ENCODE measurements at places on chromosomes 13 and 19. TPM values are rescaled to one million over a fixed set of nuclear protein-coding genes. Genes with fewer than 3 reads are reported as not detected.
A peak's percentile ranks its signal among the peaks of the same experiment; 100 is the strongest.

Gene KLK5
- total RNA-seq = 301 TPM

GRCh38 chr13:46296115-46296822 lies 84.5 kb downstream of the LRRC63 start:
- no peak for DNase-seq

Gene KLF12
- 3.3 TPM for total RNA-seq

Gene KLC3
- total RNA-seq = 217 TPM

DNA sequence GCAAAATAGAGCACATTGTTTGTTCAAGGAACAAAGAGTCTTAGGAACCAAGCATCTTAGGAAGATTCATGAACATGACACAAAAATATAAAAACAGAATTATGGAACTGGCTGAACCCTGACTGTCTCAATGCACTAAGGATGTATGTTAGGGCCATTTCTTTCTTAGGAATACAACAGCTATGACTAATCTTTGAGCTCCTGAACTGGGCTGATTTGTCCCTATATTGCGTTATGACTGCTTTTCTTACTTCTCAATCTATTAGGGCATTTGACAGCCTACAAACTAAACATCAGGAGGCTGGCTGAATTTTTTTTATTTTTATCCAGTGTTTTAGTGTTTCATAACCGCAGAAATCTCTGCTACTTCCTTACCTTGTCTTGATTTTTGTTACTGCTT lies 211.2 kb downstream of the OXGR1 start:
- no peak for DNase-seq

Gene PCSK4
- total RNA-seq = 3.7 TPM

Gene APC2
- 1.1 TPM for total RNA-seq

- peak; percentile 100 for DNase-seq
Measured at GRCh38 chr19:6373096-6373812, 660 bp downstream of the ALKBH7 start.

Gene CEACAM8
- total RNA-seq = not detected

DNA sequence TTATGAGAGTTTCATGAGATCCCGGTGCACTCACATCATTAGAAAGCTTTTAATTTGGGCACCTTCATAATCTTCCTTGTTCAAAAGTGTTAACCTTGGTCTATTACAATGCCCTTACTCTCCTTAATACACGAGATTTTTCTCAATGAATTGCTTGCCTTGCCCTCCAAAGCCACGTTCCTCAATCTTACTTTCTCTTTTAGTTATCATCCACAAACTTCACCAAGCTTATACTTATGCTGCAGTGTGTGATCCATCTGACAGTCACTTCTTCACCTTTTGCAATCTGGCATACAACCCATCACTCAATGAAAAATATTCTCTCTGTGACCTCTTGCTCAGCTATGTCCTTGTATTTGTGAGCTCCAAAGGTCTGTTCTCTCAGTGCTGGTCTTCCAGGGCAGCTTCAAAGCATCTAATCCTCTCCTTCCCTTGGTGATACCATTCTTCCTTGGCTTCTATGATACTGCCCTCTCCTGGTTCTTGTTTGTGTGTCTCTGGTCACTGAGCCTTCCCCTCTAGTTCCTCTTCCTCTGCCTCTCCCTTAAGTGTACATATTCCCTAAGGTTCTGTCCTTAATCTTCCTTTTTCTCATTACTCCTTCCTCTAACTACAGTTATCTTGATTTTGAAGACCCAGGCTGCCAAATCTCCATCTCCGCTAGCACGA lies 202.2 kb upstream of the STARD13 start:
- no peak for DNase-seq

DNA sequence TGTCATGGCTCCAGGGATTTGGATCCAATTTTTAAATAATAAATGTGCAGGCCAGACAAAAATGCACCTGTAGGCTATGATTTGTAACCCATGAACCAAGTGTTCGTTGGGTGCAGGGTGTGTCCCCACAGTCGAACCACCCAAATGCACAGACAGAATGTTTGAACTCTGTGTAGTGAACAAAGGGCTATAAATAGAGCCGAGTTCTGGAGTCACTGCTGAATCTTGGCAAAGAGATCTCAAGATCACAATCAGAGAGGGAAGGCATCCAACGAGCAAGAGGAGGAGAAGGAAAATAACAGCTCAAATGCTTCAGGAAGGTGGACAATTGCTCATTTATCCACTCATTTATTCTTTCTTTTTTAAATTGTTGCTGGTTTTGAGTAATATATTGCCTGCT lies 547.9 kb downstream of the FGF9 start:
- DNase-seq = no peak

Gene ACP7
- 20.8 TPM for total RNA-seq

- DNase-seq = no peak
Measured at GRCh38 chr19:48967346-48968178, 2.5 kb downstream of the FTL start.

Gene TMEM86B
- total RNA-seq = 2.4 TPM

Gene SIGLEC10
- total RNA-seq = 1.3 TPM

GRCh38 chr19:5205937-5206750 lies 134.5 kb downstream of the PTPRS start:
- no peak for DNase-seq

Gene ZNF440
- 27.0 TPM for total RNA-seq

- no peak for DNase-seq
Measured at GRCh38 chr19:35879068-35879467, 10.7 kb downstream of the APLP1 start.

DNA sequence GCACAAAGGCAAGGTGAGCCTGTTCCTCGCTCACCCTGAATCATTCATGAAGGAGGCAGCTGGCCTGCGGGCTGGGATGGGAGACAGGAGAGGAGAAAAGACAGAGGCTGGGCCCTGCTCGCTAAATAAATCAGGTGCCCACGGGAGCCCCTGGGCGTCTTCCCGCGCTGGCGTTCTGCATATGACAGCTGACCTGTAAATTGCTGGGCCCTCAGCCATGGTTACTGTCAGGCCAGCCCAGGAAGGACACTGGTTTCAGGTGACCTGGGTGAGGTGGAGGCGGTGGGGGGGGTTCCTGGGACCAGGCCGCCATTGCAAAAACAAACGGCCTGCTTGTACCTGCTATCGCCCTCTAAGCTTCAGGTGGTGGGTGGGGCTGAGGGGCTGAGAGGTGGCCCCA lies 3.4 kb upstream of the PTBP1 start:
- no peak for DNase-seq

Gene CERS1
- total RNA-seq = 0.57 TPM

- DNase-seq = no peak
Measured at GRCh38 chr13:61850794-61851193, 435.1 kb upstream of the PCDH20 start.

Gene LHB
- 4.2 TPM for total RNA-seq

Gene RGL3
- 0.17 TPM for total RNA-seq

DNA sequence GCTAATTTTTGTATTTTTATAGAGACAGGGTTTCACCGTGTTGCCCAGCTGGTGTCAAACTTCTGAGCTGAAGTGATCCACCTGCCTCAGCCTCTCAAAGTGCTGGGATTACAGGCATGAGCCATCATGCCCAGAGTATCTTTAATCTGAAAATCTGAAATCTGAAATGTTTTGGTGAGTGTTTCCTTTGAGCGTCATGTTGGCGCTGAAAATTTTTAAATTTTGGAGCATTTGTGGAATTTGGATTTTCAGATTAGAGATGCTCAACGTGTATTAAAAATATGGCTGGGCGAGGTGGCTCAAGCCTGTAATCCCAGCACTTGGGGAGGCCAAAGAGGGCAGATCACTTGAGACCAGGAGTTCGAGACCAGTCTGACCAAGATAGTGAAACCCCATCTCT lies 5.1 kb upstream of the CPAMD8 start:
- DNase-seq = no peak

Gene IZUMO4
- total RNA-seq = 1.1 TPM

DNA sequence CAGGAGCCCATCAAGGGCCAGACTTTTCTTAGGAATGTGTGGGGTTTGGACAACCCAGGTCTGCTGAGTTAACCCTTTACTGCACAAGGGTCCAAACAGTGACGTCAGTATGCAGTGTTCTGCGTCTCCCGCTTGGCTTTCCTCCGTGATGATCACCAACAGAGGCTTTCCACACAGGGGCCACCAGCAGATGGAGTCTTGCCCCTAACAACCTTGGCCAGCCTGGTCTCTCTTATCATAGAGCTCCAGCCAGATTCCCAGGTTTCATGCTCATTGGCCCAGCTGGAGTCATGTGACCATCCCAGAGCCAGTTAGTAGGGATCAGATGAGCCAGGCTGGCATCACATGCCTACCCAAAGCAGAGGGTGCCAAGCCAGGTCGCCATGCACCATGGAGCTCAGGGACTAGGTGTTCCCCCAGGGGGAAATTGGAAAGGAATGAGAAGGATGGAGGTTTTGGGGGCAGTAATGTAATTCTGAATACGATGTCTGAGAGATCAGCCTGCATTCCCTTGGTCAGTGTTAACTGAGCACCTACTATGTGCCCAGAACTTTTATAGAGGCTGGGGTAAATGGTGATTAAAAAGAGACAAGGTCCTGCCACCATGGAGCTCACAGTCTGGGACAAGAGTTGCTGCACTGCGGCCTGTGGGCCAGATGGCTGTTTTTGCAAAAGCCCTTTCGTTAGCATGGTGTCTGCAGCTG lies 61.2 kb downstream of the MYH14 start:
- no peak for DNase-seq

DNA sequence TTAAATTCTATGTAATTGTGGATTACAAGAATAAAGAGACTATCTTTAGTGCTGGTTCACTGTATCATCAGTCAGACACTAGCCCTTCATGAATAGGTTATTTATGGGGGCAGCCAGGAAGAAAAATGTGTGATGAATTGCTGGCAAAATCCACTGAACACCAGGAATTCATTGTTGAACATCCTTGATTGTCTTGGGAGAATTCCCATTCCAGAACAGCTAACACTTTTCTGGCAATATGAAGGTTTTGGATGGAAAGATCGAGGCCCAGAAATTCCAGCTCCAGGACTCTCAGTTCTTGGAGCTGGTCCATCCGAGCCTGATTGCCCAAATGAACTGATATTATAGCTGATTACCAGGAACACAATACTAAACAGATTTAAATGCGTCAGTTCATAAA lies 11.5 kb upstream of the SPART start:
- DNase-seq = no peak

Gene PPFIA3
- total RNA-seq = 63.9 TPM

Gene F7
- total RNA-seq = 0.13 TPM

Gene SIGLEC12
- not detected for total RNA-seq

Gene ACER1
- total RNA-seq = 81.2 TPM

- DNase-seq = no peak
Measured at GRCh38 chr13:35784286-35784951, 307.9 kb upstream of the MAB21L1 start.

GRCh38 chr13:38412266-38412665 lies 62.6 kb downstream of the UFM1 start:
- DNase-seq = no peak

DNA sequence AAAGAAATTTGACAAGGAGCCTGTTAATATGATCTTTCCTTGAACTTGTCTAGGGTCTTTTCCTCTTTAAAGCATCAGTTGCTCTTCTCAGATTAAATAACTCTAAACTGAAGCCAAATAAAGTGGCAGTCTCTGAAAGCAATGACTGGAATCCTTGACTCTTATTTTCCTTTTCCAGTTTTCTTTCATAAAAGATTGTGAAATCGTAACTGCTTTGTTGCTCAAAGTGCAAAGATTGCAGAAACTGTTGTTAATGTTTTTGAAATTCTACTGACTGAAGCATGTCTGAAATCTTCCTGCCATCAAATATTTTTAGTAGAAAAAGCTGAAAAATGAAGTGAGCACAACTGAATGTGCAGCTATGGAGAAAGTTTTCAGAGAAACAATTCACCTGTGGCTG lies 1.9 kb downstream of the NHLRC3 start:
- no peak for DNase-seq

- DNase-seq = no peak
Measured at GRCh38 chr19:18496167-18496979, 25.5 kb downstream of the ELL start.

DNA sequence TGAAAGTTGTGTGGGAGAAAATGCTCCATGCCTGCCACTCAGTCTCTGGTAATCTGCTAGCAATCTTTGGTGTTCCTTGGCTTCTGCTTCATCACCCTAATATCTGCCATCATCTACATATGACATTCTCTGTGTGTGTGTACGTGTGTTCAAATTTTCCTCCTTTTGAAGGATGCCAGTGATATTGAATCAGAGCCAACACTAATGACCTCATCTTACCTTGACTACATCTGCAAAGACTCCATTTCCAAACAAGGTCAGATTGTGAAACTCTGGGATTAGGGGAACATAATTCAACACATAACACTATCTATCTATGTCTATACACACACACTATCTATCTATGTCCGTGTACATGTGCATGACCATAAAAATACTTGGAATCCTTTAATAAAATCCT lies 81.4 kb upstream of the IRS2 start:
- DNase-seq = no peak

- DNase-seq = peak; percentile 14
Measured at GRCh38 chr19:19866611-19867248, 1.0 kb downstream of the ZNF253 start.

DNA sequence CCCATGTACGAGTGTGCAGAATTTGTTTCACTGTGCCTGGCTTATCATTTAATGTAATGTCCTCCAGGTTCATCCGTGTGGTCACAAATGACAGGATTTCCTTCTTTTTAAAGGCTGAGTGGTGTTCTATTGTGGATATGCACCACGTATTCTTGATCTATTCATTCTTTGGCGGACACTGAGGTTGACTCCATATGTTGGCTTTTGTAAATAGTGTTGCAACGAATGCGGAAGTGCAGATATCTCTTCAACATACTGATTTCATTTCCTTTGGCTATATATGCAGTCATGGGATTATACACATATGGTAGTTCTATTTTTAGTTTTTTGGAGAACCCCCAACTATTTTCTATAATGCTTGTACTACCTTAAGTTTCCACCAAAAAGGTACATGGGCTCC lies 13.0 kb downstream of the OR7A5 start:
- DNase-seq = no peak

Gene MIA
- 14.7 TPM for total RNA-seq

DNA sequence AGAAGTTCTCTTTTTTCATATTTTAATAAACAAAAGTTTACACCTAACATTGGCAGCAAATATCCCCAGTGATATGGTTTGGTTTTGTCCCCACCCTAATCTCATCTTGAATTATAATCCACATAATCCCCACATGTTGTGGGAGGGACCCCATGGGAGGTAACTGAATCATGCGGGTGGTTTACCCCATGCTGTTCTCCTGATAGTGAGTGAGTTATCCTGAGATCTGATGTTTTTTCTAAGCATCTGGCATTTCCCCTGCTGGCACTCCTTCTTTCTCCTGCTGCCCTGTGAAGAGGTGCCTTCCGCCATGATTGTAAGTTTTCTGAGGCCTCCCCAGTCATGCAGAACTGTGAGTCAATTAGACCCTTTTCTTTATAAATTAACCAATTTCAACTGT lies 214.7 kb downstream of the SLITRK1 start:
- no peak for DNase-seq

Gene OR7C1
- total RNA-seq = 2.2 TPM

DNA sequence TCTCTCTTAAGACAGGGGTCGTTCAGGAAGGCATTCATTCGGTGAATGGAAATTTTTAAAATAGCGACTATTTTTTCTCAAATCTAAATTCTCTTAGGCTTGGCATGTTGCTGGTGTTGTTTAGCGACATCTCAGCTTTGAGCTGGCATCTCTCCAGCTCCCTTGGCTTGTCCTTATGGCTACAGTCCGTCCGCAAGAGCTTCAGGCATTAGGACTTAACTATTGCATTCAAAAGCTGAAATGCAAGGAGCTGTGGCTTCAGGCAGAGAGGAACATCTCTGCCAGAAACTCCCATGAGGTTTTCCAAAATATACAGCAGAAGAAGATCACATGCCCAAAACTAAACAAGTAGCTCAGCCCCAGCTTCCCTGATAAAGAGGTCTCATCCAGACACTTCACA lies 578.5 kb downstream of the EFNB2 start:
- DNase-seq = no peak
